ENCODE measurements at places on chromosomes 4 and X. TPM values are rescaled to one million over a fixed set of nuclear protein-coding genes. Genes with fewer than 3 reads are reported as not detected.

DNA sequence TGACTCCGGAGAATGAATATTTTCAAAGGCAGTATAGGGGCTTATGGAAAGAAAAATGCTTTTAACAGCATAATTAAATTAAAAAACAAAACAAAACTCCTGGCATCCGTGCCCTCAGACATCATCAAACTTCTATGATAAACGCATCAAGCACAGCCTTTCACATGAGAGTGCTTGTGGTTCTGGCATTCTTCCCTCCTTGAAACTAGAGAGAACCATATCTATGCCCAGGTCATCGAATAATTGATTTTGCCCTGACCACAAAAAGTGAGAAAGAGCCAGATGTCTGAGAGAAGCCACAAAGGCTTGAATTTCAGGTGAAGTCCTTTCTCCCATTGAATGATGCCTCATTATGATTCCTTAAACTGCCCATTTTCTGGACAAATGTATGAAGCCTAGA is 286.8 kb downstream of the CBLL2 start:
- no peak for DNase-seq

- no peak for DNase-seq
Measured at GRCh38 chrX:23136816-23137215, 137.1 kb downstream of the DDX53 start.

Gene SLC16A2
- total RNA-seq = 22.2 TPM

Gene MAGEA4
- 0.60 TPM for total RNA-seq

Gene ABCD1
- 9.8 TPM for total RNA-seq

Gene PABPC1L2B
- not detected for total RNA-seq

All from RPMI7951 (cell line).